ENCODE measurements at places on chromosomes 12 and 14. TPM values are rescaled to one million over a fixed set of nuclear protein-coding genes. Genes with fewer than 3 reads are reported as not detected.

The ADSS1 gene
- 1.3 TPM for total RNA-seq

DNA sequence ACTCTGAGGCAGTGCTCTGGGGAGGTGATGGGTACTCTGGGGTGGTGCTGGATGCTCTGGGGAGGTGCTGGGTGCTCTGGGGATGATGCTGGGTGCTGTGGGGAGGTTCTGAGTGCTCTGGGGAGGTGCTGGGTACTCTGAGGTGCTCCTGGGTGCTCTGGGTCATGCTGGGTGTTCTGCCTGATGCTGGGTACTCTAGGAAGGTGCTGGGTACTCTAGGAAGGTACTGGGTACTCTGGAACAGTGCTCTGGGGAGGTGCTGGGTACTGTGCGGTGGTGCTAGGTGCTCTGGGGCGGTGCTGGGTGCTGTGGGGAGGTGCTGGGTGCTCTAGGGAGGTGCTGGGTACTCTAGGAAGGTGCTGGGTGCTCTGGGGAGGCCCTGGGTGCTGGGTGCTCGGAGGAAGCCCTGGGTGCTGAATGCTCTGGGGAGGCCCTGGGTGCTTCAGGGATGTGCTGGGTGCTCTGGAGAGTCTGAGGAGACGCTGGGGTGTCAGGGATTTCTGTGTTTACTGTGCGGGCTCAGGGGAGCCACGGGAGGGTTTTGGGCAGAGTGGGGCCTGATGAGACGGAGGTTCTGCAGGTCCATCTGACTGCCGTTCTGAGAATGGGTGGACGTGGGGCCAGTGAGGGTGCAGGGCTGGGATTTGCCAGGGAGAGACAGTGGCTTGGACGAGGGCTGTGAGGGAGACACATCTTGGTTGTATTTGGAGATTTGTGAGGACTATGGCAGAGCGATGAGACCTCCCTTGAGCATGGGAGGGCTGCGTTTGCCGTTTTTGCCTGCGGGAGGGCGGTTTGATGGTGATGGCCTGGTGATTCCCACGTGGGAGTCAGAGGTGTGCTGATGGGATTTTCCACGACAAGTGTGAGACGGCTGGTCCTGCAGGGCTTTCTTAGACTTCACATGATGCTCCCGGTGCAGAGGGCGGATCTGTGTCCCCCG lies 30.0 kb downstream of the MMP17 start:
- DNase-seq: no peak

DNA sequence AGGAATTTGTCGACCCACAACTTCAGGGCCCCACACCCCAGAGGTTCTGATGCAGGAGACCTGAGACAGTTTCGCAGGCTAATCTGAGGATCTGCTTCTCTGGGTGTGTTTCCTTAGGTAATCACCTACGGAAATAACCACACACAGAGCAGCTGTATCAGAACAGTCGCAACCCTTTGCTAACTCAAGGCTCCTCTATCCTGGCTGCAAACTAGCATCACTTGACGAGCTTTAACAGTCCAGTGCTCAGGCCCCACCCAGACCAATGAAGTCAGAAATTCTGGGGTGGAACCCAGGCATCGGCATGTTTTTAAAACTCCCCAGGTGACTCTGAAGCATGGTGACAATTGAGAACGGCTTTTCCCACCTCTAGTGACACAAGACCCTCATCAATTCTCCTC lies 20.7 kb downstream of the SLC7A7 start:
- no peak for DNase-seq

The CD69 gene
- not detected for total RNA-seq

DNA sequence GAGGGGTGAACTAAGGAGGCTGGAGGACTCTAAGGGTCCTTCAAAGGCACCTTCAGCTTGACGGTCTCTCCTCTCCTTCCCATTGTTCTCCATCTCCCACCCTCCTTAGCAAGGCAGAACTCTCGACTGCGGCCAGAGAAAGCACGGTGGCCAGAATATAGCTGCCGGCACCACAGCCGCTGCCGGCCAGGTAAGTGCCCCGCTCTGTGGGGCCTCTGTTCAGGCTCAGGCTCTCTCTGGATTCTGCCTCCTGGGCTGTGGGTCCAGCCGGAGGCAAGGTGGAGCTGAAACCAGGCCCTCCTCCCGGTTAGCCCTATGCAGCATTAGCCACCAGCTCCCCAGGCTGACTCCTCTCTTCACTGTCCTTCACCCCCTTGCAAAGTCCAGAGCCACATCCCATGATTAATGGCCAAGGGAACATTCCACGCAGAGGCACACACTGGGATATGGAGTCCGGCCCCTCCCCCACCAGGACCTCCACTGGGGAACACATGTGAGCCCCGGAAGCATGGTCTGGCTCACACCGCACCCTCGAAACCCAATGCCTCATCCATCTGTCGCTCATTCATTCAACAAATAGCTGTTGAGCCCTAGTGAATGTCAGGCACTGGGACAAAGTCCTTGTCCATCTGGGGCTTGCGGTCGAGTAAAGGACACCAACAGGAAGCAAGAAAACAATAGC lies 25.2 kb downstream of the LTBP2 start:
- no peak for DNase-seq

The GLS2 gene
- not detected for total RNA-seq

The SDR9C7 gene
- total RNA-seq: not detected

The TDP1 gene
- 24.2 TPM for total RNA-seq

The CCDC38 gene
- not detected for total RNA-seq

- no peak for DNase-seq
Observed at GRCh38 chr14:100619396-100620254, 32.4 kb upstream of the BEGAIN start.

DNA sequence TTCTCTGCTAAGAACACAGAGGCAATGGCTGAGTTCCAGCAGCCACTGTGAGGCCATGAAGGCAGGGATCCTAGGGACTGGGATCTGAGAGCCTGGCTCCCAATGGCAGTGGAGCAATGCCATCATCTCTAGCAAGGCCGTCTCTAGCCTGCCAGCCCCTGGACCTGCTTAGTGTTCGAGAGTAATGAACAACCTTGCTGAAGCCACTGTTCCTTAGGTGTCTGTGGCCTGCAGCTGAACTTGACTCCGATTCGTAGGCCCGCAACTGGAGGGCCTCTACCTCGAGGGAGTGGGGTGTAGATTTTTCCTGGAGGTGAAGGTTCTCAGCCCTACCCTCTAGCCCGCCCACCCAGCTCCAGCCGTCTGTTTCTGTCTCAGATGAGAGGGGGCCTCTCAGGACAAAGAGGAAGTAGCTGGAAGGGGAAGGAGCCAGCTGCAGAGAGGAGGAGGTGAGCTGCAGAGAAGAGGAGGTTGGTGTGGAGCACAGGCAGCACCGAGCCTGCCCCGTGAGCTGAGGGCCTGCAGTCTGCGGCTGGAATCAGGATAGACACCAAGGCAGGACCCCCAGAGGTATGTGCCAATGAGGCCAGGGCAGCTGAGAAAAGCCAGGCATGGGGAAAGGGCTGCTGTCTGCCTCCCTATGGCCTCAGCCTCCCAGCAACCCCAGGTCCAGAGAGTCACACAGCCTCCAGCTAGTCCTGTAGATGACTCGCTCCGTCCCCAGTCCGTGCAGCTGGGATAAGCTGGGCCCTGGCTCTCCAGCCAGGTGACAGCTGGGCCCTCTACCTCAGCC lies at the start of gene PLD4:
Gene PLD4, plus strand, starts transcription at position 459 of the 793 bp plus-strand sequence. CDS start 2,262 bp downstream, outside the sequence.
- no peak for DNase-seq

The RNASE2 gene
- not detected for total RNA-seq

The PMCH gene
- total RNA-seq: not detected

- no peak for DNase-seq
Observed at GRCh38 chr12:4908684-4909409, 858 bp upstream of the KCNA1 start.

GRCh38 chr12:60231303-60231702 lies 635.5 kb downstream of the SLC16A7 start:
- no peak for DNase-seq

The SLC17A8 gene
- total RNA-seq: not detected

GRCh38 chr14:104878582-104878981 lies 13.5 kb downstream of the CEP170B start:
- DNase-seq: no peak

DNA sequence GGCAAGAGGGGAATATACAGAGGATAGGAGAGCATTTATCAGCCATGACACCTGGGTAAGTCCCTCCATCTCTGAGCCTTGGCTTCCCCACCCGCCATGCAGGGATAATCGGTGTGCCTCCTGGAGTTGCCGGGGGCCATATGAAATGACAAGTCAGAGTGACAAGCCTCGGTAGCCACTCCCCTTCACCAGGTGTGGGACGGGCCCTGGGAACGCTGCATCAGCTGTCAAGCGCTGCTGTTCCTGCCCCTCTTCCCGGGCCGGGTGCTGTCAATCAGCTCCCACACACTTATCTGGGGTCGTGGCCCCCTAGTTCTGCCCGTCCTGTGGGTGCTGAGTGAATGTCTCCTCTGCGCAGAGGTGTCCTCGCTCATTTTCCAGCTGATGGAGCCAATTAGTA lies 57.2 kb downstream of the MVK start:
- DNase-seq: no peak

- no peak for DNase-seq
Observed at GRCh38 chr12:13373131-13373530, 176.6 kb downstream of the EMP1 start.

DNA sequence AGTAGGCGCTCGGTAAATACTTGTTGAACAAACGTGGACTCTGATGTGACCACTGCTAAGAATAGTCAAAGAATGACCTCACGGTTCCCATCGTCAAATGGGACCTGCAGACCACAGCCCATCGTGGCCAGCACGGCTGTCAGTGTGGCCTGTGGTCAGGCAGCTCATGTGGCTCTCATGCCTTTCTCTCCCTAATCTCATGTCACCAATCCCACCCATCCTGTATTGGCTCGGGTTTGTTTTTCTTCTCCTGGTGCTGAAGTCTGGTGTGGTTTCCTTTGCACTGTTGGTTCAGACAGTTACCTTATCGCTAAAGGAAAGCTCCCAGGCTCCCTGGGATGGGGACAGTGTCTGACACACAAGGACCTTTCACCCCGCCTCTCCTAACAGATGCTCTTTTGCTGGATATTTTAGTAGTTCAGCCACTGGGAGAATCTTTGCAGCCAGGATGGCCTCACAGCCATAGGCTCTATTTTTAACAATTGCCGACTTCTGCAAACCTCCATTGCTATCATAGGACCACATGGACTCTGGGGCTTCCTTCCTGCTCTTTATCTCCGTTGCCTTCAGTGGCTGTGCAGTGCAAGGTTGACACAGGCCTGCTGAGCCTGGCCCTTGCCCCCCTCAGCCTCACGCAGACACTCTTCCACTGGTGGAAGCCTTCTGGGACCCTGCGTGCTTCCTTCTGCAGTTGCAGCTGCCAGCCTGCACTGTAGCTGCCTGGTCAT lies 293.1 kb upstream of the FKBP4 start:
- no peak for DNase-seq

The MYO1H gene
- not detected for total RNA-seq

The AICDA gene
- not detected for total RNA-seq

The AHNAK2 gene
- total RNA-seq: 32.4 TPM

The SLC39A9 gene
- 114 TPM for total RNA-seq

DNA sequence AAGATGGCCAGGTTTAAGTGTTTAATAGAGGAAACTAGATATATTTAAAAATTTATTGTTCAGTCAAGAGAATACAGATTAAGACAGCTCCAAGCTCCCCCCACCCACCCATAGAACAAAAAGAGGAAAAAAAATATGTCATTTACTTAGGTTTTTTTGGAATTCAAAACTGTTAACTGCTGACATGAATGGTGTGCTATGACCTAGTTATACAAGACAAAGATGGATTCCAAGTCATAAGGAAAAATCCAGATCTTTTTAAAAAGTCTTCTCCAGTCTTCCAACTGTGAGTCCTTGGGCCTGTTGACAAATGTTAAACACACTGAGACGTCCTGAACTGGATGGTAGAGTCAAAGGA lies 1.3 kb upstream of the SETD1B start:
- DNase-seq: no peak

- no peak for DNase-seq
Observed at GRCh38 chr12:111161898-111162297, 207.0 kb downstream of the PHETA1 start.

- DNase-seq: no peak
Observed at GRCh38 chr12:49397000-49397399, 29.7 kb downstream of the SPATS2 start.

- no peak for DNase-seq
Observed at GRCh38 chr14:93533842-93534241, 103.1 kb downstream of the UNC79 start.

Measured in fibroblast of villous mesenchyme (primary cell).